ENCODE measurements at places on chromosomes 6 and 20.

- DNase-seq = no peak
These were observed 3.8 kb upstream of the HMGA1 start for GRCh38 chr6:34232901-34233300.

DNA sequence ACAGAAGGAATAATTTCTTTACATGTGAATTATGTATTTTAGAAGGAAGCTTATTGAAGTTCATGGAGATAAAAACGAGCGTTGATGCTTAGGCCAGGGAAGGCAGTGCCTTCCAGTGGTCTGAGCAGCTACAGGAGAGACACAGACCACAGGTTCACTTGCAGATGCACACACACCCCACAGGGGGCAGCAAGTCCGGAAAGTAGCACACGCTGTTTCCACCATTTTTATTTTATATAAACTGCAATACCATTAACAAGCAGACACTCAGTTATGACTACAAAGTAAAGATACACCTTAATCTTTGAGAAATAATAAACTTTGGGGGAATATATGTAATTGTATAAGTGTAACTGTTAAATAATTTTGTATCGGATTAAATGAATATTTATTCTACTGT, 13.5 kb upstream of the DACT2 start:
- DNase-seq = no peak

DNA sequence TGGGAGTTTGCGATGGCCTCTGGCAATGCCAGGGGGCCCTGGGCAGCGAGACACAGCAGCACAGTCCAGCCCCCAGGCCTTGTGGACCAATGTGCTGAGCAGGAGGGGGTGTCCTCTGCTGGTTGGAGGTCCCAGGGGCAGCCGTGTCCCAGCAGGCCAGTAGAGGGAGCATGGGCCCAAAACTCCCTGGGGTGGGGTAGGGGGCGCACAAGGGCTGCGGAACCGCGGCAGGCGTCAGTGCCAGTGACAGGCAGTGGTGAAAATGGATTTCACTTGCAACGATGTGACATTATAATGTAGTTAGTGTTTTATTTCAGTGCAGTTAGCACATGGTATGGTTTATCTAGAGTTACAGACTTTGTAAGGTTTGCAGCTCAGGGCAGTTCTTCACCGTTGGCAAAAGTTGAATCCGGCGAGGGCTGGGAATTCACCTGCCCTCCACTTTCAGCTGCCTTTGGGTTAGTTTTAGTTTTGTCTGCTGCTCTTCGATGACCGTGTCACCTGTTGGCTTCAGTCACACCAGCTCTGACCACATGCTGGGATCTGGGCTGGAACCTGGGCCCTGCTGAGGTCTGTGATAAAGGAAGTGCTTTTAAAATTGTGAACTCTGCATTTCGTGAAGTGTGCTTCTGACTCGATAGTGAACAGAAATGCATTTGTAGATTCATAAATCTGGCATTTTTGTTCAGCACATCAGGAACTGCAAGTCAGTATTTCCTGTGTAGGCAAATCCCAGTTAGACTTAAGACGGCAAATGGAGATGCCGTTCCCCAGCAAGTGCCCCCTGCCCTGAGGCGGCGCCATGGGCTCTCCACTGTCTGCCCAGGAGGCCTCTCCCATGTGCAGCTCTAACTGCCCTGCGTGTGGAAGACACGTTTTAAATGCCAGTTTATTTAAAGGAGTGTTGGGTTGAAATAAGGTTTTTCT, 46.8 kb downstream of the PYGB start:
- DNase-seq = peak; percentile 47

DNA sequence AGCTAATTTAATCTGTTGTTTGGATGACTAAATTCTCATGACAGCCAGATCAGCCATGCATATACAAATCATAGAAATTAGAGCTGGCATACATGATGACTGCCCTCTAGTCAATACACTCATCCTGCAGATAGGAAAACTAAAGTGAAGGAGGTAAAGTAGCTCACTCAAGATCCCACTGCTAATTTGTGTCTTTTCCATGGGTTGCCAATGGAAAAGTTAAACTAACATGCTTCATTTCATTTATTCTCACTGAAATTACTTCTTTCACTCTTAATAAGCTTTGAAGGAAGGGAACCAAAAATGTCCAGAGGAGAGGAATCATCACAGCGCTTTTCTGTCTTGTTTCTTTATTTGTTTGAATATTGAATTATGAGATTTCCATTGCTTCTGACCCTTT, 308.2 kb downstream of the GJA1 start:
- DNase-seq = no peak

GRCh38 chr6:68958327-68958726, 323.2 kb downstream of the ADGRB3 start:
- DNase-seq = no peak

GRCh38 chr6:134621858-134622257, 303.9 kb upstream of the SGK1 start:
- no peak for DNase-seq

DNA sequence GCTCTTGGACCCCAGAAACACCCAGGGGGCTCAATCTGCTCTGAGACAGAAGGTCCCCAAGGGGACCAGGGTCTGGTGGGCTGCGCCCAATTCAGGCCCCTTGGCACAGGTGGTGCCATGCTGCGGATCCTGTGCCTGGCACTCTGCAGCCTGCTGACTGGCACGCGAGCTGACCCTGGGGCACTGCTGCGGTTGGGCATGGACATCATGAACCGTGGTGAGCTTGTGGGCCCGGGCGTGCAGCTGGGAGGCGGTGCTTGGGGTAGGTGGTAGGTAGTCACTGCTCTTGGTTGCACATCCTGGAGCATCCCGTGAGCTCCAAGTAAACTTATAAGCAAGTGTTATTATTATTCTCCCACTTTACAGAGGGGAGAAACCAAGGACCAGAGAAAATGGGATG, at the start of gene BPIFB6:
TSS of gene BPIFB6 (plus strand) at position 118 of the 400 bp plus-strand sequence. CDS start at position 118, 0 bp downstream.
- DNase-seq = no peak

- no peak for DNase-seq
These were observed 749 bp downstream of the FRK start for GRCh38 chr6:116059713-116060571.

Data from stimulated activated CD4-positive, alpha-beta T cell treated with anti-CD3 and anti-CD28 coated beads, Interleukin-12 subunit alpha, Interleukin-12 subunit beta, amount 100 ng/mL, for 24 hours (primary cell).